Right forelimb (tissue), 1 donor: ENCODE measurements at places on chromosomes 4 and X.

- DNase-seq = no peak
Observed at GRCh38 chr4:185878633-185879032, 66.6 kb upstream of the SORBS2 start.

DNA sequence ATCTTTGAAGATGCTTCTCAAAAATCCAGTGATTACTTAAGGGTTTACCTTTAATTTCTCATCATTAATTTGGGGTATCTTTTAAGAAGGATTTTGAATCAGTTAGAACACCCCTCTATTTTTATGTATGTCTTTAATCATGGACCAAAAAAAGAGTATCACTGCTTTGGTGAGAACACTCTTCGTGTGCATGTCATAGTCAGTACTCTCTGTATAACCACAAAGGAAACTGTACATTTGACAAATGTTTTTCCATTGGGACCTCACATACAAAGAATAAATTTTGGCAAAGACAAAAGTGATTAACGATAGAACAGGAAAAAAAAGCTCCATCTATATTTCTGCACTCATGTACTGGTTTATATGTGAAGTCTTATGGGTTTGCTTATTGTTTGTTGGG lies 31.3 kb downstream of the FAM241A start:
- DNase-seq = no peak

- no peak for DNase-seq
Observed at GRCh38 chrX:148588649-148589310, 88.4 kb downstream of the AFF2 start.

GRCh38 chr4:48295116-48295515 lies 25.5 kb upstream of the TEC start:
- DNase-seq = no peak
